ENCODE measurements at places on chromosomes 2 and 18. TPM values are rescaled to one million over a fixed set of nuclear protein-coding genes. Genes with fewer than 3 reads are reported as not detected.

DNA sequence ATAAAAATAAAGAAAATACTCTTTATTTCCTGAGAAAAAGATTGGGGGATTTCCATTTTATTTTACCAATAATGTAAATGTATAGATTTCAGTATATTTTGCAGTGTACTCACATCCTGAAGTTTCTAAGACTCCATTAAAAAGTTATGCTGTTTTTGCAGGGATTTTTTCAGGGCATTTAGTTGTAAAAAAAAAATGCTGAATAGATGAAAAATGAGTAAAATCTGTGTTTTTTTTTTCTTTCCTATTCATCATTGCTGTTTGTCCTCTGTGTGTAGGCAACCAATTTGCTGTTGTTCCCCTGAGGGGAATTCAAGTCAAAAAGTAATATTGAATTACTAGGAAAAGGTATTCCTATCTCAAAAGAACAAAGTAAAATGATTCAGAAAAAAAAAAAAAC, 66.3 kb downstream of the MEIS1 start:
- peaks cover 7% of the 10 kb centered on the region for H3K36me3 ChIP-seq
- H3K27ac ChIP-seq = no peak overlapping the region
- no peaks in the 10 kb centered on the region for H3K4me1 ChIP-seq
- H3K4me3 ChIP-seq = no peak overlapping the region
- no peak for DNase-seq

Gene EGR4
- polyA plus RNA-seq = 0.04 TPM

Gene CD207
- 1.9 TPM for polyA plus RNA-seq

GRCh38 chr2:72023678-72024390, 123.8 kb downstream of the CYP26B1 start:
- H3K27me3 ChIP-seq = no peaks in the 10 kb centered on the region
- H3K36me3 ChIP-seq = no peaks in the 10 kb centered on the region

Gene CRACDL
- 3.0 TPM for polyA plus RNA-seq

DNA sequence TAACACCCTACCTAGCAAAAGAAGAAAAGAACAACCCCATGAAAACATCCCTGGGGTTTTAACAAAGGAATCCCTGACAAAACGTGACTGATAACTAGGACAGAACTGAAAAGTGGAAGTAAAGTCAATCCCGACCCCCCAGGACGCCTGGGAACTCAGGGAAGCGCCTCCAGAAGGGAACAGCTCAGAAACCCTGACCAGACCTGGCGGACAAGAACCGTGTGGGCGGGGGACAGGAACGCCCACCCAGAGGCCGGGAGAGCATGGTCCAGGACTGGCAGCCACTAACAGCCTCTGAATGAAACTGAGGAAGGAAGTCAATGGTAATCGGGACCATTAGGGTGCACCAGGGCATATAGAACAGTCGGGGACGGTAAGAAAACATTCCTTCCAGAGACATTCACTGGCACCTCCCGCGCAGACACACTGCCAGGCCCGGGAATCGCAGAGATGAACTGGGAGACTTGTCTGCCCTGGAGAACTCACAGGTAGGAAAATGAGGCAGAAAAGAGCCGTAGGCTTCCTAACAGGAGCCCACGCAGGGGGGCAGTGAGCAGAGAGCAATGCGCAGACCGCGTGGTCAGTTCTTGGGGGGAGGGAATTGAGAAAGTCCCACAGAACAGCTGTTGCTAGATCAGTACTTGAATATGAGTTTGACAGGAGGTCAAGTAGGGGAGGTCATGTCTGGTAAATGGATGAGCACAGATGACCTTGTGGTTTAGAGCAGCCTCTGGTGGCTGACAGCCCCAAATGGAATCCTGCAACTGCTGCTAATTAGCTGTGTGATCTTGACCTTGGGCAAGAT, 1.3 kb upstream of the TBC1D8 start:
- H3K36me3 ChIP-seq = no peaks in the 10 kb centered on the region
- peak overlapping the region; percentile 4 for H3K27ac ChIP-seq
- H3K4me3 ChIP-seq = peak overlapping the region; percentile 53
- DNase-seq = peak; percentile 55
- H3K27me3 ChIP-seq = peaks cover 2% of the 10 kb centered on the region

Gene ALK
- polyA plus RNA-seq = 1.5 TPM

- DNase-seq = no peak
- no peak overlapping the region for H3K27ac ChIP-seq
- no peaks in the 10 kb centered on the region for H3K27me3 ChIP-seq
- no peaks in the 10 kb centered on the region for H3K36me3 ChIP-seq
- H3K4me3 ChIP-seq = no peak overlapping the region
Observed at GRCh38 chr18:5462227-5462626, 81.6 kb downstream of the EPB41L3 start.

DNA sequence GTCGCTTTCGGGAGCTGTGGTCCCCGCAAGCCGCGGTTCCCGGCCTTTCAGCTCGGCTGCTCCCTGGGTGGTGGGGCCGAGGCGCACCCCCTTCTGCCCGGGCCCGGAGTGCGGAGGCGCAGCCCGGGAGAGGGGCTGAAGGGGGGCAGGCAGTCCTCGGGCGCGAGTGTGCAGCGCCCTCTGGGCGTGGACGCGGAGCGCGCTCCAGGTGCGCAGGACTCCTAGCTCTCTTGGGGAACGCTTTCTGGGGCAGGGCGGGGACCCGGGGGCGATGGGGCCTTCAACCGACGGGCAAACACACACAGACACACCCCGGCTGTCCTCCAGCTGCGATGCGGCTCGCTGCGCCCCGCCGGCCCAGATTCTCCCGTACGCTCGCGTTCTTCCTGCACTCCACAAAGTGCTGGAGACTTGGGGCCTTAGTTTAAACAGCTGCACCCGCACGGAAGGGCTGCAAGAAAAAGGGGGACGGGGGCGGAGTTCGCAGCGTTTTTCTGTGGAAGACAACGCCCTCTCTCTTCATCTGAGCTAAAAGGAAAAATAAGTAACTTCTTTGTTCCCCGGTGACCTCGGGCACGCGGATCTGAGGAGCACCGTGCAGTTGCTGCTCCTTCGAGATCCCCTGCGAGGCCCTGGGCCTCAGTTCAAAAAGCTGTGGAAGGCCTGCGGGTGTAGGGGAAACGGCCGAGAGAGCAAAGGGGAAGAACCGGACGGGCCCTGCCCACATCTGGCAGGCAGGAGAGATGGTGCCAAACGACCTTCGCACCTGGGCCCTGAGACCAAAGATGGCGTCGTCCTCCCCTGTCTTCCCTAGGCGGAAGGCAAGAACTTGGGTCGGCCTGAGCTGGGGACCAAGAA, 593 bp upstream of the SDC1 start:
- H3K4me3 ChIP-seq = peak overlapping the region; percentile 58
- H3K27ac ChIP-seq = peak overlapping the region; percentile 92
- no peaks in the 10 kb centered on the region for H3K36me3 ChIP-seq
- H3K4me1 ChIP-seq = peaks cover 37% of the 10 kb centered on the region

DNA sequence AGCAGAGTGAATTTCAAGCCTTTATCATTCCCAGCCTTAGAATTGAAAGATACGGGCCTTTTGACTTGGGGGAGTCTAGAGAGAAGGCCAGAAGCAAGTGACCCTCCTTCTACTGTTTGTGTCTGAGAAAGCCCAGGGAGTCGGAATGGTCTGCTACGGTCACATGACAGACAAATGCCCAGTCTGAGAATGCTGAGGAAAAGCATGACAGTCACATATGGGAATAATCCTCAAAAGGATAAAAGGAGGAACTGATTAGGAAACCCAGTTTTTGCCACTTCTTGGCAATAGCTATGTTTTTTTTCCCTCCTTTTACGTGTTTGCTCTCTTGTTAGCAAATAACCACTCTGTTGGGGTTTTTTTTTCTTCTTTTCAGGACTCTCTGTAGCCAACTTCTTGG, 38.1 kb upstream of the HNRNPA3 start:
- H3K27me3 ChIP-seq = no peaks in the 10 kb centered on the region
- H3K36me3 ChIP-seq = no peaks in the 10 kb centered on the region
- DNase-seq = no peak
- peaks cover 2% of the 10 kb centered on the region for H3K4me1 ChIP-seq
- no peak overlapping the region for H3K27ac ChIP-seq

Gene DSG4
- 0.04 TPM for polyA plus RNA-seq

DNA sequence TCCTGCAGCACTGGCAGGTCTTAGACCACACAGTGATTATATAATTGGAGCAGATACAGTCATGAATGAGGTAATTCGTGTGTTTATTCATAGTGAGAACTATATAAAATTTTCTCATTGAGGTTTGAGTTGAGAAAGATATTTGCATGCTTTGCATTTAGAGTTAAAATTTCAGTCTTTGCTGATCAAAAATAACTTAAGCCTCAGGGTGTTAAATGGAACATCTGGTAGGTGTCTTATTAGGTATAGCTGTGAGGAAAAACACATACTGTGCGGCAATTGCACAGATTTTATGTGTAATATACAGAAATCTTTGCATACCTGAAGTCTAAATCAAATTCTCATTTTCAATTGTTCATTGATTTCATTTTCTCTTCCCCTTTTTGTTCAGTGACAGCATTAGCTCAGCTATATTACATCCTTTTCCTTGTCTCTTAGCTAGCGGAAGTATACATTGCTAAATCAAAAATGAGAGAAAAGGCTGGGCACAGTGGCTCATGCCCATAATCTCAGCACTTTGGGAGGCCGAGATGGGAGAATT, 21.2 kb downstream of the GORASP2 start:
- H3K4me1 ChIP-seq = no peaks in the 10 kb centered on the region
- no peaks in the 10 kb centered on the region for H3K27me3 ChIP-seq
- peaks cover 55% of the 10 kb centered on the region for H3K36me3 ChIP-seq
- no peak for DNase-seq

GRCh38 chr18:6606411-6607085, 123.0 kb upstream of the ARHGAP28 start:
- no peaks in the 10 kb centered on the region for H3K4me1 ChIP-seq
- H3K4me3 ChIP-seq = no peak overlapping the region
- DNase-seq = no peak
- no peaks in the 10 kb centered on the region for H3K36me3 ChIP-seq
- no peaks in the 10 kb centered on the region for H3K27me3 ChIP-seq

Gene MC5R
- polyA plus RNA-seq = 0.66 TPM

DNA sequence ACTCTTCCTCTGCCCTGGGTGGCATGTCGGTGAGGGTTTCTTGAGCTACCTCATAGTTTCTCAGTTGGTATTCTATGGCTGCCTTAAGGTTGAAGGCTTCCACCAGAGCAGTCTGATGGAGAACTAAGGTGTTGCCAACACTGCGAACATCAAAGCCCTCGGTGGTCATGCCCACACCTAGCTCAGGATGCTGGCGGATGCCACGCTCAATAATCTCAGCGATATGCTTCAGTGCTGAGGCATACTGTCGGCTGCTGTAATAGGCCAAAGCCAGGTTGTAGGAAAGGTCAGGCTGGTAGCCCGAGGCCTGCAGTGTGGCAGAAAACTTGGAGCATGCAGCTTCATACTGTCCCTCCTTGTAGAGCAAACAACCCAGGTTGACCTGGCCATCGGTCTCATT, 225.3 kb downstream of the AGPS start:
- H3K27ac ChIP-seq = no peak overlapping the region
- DNase-seq = no peak
- H3K36me3 ChIP-seq = no peaks in the 10 kb centered on the region
- H3K4me3 ChIP-seq = peak overlapping the region; percentile 71

DNA sequence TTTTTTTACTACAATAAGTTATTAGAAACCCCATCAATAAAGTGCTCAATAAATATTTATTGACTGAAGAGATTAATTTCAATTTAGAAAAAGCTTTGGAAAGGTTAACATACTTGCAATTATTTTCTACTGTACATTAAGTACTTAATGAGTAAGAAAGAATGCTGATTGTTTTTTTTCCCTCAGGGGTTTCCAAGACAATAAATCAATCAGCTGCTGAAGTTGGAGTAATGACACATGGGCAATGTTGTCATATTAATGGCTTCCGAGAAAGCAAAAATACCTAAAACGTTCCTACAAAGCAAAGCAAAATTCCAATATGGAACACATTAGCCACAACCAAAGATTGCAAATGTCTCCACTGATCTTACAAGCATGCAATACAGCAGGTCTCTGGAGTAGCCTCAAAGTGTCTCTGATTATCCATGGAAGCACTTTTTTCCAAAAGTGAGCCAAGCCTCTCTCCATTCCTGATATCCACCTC, 66.7 kb downstream of the ZC3H6 start:
- H3K36me3 ChIP-seq = no peaks in the 10 kb centered on the region
- no peaks in the 10 kb centered on the region for H3K27me3 ChIP-seq
- H3K4me1 ChIP-seq = peaks cover 23% of the 10 kb centered on the region
- no peak overlapping the region for H3K4me3 ChIP-seq
- no peak for DNase-seq
- no peak overlapping the region for H3K27ac ChIP-seq

GRCh38 chr2:221629468-221629867, 57.4 kb upstream of the EPHA4 start:
- no peaks in the 10 kb centered on the region for H3K4me1 ChIP-seq
- H3K4me3 ChIP-seq = no peak overlapping the region
- H3K27me3 ChIP-seq = no peaks in the 10 kb centered on the region
- no peak overlapping the region for H3K27ac ChIP-seq

- no peak for DNase-seq
- H3K4me3 ChIP-seq = no peak overlapping the region
- H3K27me3 ChIP-seq = no peaks in the 10 kb centered on the region
- no peak overlapping the region for H3K27ac ChIP-seq
- H3K36me3 ChIP-seq = no peaks in the 10 kb centered on the region
Observed at GRCh38 chr2:124241-124880, 78.1 kb upstream of the FAM110C start.

- H3K27me3 ChIP-seq = no peaks in the 10 kb centered on the region
- no peaks in the 10 kb centered on the region for H3K36me3 ChIP-seq
- H3K4me3 ChIP-seq = no peak overlapping the region
- no peak for DNase-seq
- H3K27ac ChIP-seq = no peak overlapping the region
Observed at GRCh38 chr2:174776675-174777074, 12.4 kb upstream of the CHRNA1 start.

GRCh38 chr2:223047260-223047761, 4.7 kb upstream of the KCNE4 start:
- H3K4me3 ChIP-seq = no peak overlapping the region
- H3K36me3 ChIP-seq = no peaks in the 10 kb centered on the region
- H3K4me1 ChIP-seq = no peaks in the 10 kb centered on the region

DNA sequence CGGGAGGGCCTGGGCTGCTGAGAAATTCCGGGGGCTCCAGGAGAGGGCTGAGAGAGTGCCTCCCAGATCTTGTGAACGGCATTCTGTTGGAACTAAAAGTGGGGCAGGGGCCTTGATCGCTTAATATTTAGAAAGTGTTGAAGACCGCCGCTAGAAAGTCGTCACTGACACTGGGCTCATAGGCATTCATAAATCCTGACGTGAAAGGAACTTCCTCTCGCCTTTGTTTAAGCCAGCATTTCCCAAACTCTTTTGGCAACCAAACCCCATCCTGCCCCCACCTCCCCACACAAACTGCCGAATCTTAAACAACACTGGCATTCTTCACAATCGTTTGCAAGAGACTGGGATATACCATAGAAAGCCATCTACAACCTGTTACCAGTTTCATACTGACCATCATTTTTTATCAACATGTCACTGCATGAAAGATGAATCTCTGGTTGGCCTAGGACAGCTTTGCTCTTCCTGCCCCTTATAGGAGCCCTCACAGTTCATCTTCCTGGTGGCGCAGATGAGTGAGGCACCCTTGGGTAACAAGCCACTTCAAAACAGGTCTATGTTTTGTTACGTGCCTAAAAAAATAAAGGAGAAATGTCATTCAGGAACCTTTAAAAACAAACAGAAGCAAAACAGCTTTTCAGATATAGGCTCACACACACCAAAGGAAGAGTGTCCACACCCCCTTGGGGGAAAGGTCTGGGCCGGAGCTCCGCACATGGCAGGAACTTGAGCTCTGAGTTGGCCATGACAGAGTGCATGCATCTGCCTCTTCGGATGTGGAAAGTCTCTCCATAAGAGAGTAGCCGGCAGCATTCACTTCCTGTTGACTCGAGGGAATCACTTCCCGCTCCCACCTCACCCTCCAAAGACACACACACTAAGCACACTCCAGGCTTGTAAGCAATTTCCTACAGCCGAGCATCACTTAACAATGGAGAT, 13.0 kb downstream of the MTERF4 start:
- no peak for DNase-seq
- H3K27ac ChIP-seq = no peak overlapping the region
- no peaks in the 10 kb centered on the region for H3K27me3 ChIP-seq
- H3K4me1 ChIP-seq = no peaks in the 10 kb centered on the region
- H3K36me3 ChIP-seq = peaks cover 78% of the 10 kb centered on the region

All from large intestine (tissue), 12 donors.